ENCODE measurements at places on chromosomes 11 and 22. TPM values are rescaled to one million over a fixed set of nuclear protein-coding genes. Genes with fewer than 3 reads are reported as not detected.

Gene TUBA8
- total RNA-seq, result 5.2 TPM

GRCh38 chr11:120335556-120335907 lies 681 bp upstream of the ARHGEF12 start:
- peak; percentile 68 for DNase-seq

DNA sequence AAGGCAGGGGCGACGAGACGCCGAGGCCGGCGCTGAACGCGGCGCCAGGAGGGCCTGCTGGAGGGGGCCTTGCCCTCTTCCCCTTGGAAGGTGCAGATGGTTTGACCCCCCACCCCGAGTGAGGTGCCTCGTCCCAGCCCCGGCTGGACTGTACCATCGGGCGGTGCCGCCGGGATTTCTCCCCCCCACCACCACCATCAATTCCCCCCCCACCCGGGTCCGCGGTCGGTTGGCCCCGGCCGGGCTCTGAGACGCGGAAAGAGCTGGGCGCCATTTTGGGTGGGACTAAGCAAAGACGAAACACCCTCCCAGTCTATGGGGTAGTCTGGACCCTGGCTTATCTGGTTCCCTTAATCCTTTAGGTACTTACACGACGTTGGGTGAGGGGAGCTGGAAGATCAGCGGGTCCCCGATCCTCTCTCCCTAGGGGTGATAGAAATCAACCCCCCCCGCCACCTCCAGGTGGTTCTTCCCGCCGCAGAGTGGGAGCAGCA lies at the start of gene PRDM10:
PRDM10 (minus strand) TSS at position 484 of the 494 bp plus-strand sequence. CDS start 41,871 bp downstream, outside the sequence.
- DNase-seq, result peak; percentile 93

DNA sequence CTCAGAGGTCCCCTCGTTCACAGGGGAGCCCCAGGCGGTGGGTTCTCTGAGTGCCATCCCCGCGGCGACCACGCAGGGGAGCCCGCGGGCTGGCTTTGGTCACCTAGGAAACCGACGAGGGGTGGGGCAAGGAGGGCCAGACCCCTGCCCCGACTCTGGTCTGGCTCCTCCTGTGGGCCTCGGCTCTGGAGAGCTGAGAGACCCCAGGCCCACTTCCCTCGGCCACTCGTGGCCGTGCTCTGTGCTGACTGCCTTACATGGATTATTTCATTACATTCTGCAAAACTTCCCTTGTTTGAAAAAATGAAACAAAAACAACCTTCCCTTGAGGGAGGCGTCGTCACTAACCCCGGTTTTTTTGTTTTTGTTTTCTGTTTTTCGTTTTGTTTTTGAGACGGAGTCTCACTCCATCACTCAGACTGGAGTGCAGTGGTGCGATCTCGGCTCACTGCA lies 15.1 kb upstream of the CYTH4 start:
- no peak for DNase-seq

DNA sequence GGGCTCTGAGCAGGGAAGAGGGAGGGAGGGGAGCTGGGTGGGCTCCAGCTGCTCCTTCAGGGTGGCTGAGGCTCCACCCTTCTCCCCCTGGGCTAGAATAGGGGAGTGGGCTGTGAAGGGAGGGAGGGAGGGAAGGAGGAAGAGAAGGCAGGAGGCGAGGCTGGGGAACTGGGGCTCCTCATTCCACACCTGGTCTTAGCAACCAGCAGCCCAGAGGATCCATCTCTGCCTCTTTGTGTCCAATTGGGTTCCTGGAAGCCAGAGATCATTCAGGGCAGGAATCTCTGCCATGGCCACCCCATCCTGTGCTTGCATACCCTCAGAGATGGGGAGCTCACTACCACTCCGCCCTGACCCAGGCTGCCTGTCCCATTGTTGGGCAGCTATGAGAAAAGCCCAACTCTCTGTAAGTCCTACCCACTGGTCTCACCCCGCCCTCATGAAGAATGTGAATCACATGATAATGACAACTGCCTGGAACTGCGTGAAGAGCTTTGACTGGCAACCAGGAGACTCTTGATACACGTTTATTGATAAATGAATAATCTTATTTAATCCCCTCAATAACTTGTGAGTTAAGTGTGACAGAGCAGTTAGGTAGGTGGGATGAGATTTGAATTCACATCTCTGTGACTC lies 7.9 kb downstream of the NCF4 start:
- no peak for DNase-seq

DNA sequence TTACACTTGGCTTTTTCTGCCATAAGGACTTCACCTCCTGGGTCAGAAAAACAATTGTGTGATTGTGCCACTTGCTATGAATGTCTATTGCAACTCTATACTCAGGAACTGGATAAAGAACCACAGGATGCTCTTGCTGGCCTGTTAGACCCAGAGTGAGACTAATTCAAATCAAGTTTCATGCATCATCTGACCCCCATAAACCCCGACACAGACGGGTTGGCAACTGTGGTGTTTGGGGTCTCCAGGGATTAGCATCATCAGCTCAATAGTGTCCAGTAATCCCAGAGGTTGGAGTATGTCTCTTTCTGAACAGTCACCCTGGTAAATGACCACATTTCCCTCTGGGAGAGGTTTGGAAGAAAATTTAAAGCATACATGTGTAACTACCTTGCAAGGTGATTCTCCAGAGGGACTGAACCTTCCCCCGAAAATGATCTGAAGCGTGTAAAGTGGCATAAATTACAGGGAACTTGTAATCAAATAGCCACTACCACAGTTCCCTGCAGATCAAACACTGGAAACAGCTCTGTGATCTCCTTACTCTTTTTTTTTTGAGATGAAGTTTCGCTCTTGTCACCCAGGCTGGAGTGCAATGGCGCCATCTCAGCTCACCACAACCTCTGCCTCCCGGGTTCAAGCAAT lies 1097.6 kb downstream of the TBC1D22A start:
- DNase-seq, result no peak

Gene SMIM38
- 15.6 TPM for total RNA-seq

Gene OR52N4
- not detected for total RNA-seq

GRCh38 chr11:67530282-67530592 lies 7.0 kb upstream of the CABP2 start:
- no peak for DNase-seq

DNA sequence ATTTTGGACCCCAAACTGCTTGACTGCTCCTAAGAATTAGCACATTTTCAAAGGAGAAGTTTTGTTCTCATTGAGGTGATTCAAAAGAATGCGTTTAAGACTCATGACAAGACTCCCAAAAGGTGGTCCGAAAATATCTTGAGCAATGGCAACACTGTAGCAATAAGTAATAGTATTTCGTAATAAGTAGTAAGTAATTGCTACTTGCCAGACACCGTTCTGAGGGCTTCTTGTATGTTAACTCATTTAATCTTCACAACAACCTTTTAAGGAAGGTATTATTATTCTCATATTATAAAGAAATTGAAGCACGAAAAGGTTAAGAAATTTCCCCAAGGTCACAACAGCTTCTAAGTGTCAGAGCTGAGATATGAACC lies 184.0 kb upstream of the SORL1-AS1 start:
- no peak for DNase-seq

Gene GAL3ST1
- 13.8 TPM for total RNA-seq

GRCh38 chr22:42202048-42202447 lies 68.4 kb downstream of the TCF20 start:
- DNase-seq, result no peak

- no peak for DNase-seq
These were observed 137.3 kb upstream of the RASSF10 start for GRCh38 chr11:12871788-12872321.

Gene GAL
- total RNA-seq, result 5.9 TPM

Gene FAM181B
- 5.9 TPM for total RNA-seq

Gene OR5F1
- total RNA-seq, result not detected

DNA sequence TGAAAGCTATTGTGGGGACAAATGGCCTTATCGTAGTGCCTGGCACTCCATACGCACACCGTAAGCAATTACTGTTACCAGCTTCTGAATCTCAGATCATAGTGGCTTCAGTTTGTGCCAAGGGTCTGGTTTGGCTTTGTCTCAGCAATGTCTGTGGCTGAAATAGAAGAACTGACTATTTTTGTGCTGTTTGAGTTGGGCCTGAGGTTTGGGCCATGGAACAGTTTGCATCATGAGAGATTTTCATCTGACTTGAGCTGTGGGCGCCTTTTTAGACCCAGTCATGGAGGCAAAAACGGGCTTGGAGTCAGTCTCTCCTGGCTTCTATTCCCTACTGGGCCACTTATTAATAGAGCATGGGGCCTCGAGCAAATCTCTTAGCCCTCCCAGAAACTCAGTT lies 121.1 kb upstream of the CRYBB3 start:
- DNase-seq, result no peak

DNA sequence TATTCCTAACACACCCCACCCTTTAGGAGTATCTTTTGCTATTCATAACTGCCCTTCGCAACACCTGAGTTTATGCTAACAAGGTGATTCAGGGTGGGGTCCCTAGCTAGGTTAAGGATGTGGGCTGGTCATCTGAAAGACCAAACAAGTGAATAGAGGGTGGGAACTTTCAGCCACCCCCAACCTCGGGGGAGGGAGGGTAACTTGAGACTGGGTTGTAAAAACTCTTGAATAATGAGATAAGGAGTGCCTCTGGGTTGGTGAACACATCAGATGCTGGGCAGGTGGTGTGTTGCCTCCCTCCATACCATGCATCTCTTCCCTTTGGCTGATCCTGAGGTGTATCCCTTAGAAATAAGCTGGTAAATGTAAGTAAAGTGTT lies 111.5 kb downstream of the SWAP70 start:
- DNase-seq, result no peak

Gene RBMXL2
- not detected for total RNA-seq

DNA sequence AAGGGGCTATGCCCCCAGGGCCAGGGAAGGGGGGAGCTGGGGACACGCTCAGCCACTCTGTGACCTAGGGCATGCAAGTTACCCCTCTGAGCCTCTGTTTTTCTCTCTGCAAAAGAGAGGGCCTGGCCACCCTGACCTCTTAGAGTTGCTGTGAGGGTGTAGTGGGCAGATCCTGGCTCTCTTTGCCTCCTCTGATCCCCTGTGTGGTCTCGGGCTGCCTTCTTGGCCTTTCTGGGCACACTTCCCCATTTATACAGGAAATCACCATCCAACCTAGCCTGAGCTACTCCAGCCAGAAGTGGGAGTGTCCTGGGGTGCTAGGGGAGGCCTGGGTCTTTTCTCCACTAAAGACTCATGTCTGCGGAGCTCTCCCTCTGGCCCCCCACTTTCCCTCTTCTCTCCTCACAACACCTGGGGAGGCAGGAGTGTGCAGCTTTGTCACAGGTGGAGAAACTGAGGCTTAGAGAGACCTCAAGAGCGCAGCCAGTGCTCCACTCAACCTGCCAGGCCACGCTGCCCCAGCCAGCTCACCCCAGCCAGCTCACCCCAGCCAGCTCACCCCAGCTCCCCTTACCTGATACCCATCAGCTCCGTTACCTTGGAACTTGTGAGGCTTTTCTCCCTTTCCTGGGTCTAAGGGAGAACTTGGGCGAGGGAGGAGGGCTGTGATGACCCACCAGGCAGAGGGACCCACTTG lies 1.4 kb downstream of the AIFM3 start:
- no peak for DNase-seq

DNA sequence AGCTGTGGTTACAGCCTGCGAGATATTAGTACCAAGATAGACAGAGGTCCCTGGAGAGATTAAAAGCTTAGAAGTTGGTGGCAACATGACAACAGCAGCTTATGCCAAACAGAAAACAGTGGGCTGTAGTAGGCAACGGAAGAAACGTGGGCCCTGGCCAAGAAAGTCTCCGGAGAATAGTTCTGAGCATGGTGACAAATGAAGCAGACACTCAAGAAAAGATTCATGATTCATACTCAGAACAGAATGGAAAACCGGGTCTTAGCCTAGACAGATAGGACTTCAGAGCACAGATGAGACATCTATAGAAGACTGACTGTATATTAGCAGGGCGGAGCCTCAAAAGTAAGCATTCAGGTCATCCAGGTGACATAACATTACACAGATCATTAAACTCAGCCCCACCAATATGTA lies 727.4 kb downstream of the ETS1 start:
- DNase-seq, result no peak

GRCh38 chr11:62516736-62517371 lies 29.8 kb downstream of the AHNAK start:
- DNase-seq, result no peak

GRCh38 chr11:26247340-26247739 lies 84.6 kb upstream of the ANO3 start:
- no peak for DNase-seq

Gene SLC22A25
- not detected for total RNA-seq

GRCh38 chr22:26592421-26592891 lies 2.5 kb upstream of the TPST2 start:
- DNase-seq, result peak; percentile 5

GRCh38 chr11:105968021-105968697 lies 53.9 kb downstream of the MSANTD4 start:
- DNase-seq, result no peak

DNA sequence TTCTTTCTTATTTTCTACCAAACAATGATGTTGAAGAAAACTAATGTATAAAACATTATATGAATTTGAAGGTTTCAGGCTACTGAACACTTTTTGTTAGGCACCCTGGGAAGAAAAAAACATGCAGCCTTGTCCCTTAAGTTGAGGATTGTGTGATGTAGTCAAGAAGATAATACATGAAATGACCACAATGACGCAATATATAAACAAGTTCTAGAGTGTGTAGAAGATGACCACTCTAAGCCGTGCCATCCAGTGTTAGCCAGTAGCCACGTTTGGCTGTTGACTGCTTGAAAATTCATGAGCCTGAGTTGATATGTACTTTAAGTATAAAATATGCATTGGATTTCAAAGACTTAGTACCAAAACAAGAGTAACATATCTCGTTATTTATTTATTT lies 16.2 kb downstream of the SWAP70 start:
- no peak for DNase-seq

- DNase-seq, result peak; percentile 83
These were observed at the start of gene PRSS23 for GRCh38 chr11:86800076-86800959. PRSS23 (plus strand) TSS chr11:86800542; CDS start chr11:86807644, 7,102 bp downstream.

Gene ASCC2
- 34.3 TPM for total RNA-seq

DNA sequence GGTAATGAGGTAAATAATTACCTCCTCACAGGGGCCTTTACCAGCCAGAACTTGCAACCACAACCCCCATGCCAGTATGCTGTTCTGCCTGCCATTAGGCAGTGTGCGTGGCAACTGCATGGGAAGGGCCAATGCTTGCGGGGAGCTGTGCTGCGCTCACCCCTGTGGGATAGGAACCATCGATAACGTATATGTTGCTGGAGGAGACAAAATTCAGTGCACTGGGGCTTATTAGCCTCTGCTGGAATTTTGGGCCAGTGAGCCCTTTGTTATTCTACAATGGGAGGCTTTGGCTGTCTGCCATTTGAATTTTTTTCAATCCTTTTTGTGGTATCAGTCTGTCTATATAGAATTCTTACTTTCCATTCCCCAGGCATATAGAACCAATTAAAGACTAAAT lies 47.3 kb downstream of the PPP2R1B start:
- no peak for DNase-seq

GRCh38 chr22:46373159-46373558 lies 37.6 kb downstream of the TRMU start:
- DNase-seq, result peak; percentile 79

Gene KRTAP5-7
- not detected for total RNA-seq

- no peak for DNase-seq
These were observed 119.8 kb downstream of the PKNOX2 start for GRCh38 chr11:125284245-125284850.

- no peak for DNase-seq
These were observed 342.1 kb upstream of the NARS2 start for GRCh38 chr11:78916759-78917158.

Gene SLC2A11
- 23.6 TPM for total RNA-seq

Gene TENM4
- 0.78 TPM for total RNA-seq

Gene UPB1
- not detected for total RNA-seq

Gene ANKRD42
- total RNA-seq, result 9.6 TPM

Data from body of pancreas (tissue), 4 donors.